Tongue (tissue), 3 donors: ENCODE measurements at places on chromosomes 1 and 21.

DNA sequence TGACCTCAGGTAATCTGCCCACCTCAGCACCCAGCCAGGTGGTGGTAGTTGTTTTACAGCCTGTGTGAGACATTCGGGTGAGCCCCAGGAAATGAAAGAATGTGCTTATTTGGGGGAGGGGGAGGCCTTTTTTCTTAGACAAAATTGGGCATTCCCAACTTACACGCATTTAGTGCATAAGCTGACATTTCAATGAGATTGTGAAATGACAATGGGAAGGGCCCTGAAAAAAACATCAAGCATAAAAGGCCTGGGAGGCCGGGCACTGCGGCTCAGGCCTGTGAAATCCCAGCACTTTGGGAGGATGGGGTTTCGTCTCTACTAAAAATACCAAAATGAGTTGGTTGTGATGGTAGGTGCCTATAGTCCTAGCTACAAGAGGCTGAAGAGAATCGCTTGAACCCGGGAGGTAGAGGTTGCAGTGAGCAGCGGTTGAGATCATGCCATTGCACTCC is 5.0 kb downstream of the GAS5 start:
- no peak for DNase-seq

GRCh38 chr1:162997499-162998285 is 71.5 kb upstream of the RGS4 start:
- DNase-seq = no peak

GRCh38 chr1:91744953-91745639 is 140.9 kb downstream of the TGFBR3 start:
- peak; percentile 93 for DNase-seq

GRCh38 chr1:110619412-110620249 is 13.5 kb upstream of the KCNA2 start:
- DNase-seq = peak; percentile 85

GRCh38 chr1:227451057-227451456 is 112.3 kb upstream of the ZNF678 start:
- DNase-seq = no peak

GRCh38 chr1:119290297-119290696 is 78.3 kb upstream of the HAO2 start:
- no peak for DNase-seq

DNA sequence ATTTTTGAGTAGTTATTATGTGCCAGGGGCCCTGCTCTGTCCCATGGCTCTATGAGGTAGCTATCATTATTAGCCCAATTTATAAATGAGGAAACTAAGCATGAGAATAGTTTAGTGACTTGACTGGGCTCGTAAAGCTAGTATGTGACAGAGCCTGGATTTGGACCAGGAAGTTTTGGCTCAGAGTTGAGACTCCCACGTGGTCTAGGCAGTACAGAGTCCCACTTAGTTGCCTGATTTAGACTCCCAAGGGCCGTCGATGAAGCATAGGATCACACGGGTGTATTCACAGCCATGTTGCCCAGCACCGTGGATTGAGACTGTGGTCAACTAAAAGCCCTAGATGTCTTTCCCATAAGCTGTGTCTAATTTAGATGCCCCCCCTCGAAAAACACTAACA is 81.7 kb downstream of the DDX20 start:
- DNase-seq = no peak

- DNase-seq = peak; percentile 6
These were observed 19.7 kb upstream of the GPR52 start for GRCh38 chr1:174428033-174428432.

DNA sequence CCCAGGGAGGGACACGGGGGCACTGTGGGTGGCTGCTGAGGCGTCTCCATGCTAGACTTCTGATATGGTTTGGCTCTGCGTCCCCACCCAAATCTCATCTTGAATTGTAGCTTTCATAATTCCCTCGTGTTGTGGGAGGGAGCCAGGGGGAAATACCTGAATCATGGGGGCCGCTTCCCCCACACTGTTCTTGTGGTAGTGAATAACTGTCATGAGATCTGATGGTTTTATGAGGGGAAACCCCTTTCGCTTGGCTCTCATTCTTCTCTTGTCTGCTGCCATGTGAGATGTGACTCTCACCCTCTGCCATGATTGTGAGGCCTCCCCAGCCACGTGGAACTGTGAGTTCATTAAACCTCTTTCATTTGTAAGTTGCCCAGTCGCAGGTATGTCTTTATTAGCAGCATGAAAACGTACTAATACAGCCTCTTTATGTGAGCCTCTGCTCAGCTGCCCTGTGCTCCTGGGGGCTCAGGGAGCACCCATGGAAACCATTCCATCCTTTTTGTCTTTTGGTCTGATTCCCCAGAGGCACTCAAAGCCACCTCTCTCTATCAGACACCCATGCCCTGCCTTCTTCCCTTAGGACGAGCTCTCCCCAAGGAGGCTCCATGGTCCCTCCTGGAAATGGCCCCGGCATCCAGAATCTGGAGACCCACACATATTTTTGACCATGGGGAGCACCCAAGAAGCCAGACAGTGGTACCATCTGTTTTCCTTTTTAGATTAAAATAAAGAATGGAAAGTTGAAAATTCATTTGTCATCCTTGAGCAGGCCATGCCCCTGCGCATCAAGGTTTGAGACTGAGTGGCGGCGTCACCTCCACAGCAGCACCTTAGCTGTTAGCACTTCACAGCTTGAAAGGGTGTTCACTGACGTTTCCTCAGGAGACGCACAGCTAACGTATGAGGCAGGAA is 65.9 kb upstream of the FAM20B start:
- DNase-seq = no peak

DNA sequence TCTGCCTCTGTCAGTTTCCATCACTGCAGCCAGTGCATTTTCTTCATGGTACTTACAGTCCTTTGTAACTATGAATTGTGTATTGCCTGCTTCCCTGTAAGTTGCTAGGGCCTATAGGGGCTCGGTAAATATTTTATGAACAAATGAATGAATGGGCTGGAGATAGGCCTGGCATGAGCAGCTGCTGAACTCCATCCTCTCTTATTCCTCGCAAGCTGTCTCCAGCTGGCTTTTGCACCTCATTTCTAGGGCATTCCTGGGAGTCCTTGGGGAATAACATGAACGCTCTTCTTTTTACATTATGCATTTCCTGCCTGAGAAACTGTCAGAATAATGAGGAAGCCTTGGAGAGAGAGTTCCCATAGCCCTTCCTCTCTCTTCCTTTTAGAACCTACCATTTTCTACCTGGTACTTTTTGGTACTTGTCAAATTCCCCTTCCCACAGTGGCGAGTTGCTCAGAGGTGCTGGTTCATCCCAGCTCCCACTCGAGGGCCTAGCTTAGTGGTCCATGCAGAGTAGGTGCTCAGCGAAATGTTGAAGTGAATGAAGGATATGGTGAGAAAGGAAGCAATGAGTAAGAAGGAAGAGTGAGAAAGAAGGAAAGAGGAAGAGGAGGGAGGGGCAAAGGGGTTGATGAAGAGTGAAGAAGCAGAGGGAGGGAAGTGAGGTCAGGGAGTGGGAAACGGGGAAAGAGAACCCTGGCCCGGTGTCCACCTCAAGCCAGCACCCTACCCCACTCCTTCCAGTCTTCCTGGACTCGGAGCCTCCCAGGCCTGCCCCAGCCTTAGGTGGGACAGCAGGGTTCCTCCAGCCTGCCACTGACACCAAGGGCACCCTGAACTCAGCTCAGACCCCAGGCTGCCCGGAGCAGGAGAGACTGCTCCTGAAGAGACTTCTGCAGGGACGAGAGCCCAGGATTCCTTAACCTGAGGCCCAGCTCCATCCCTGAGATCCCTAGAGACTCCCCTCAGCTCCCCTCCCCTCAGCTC is 29.6 kb downstream of the KCNC4 start:
- peak; percentile 83 for DNase-seq

DNA sequence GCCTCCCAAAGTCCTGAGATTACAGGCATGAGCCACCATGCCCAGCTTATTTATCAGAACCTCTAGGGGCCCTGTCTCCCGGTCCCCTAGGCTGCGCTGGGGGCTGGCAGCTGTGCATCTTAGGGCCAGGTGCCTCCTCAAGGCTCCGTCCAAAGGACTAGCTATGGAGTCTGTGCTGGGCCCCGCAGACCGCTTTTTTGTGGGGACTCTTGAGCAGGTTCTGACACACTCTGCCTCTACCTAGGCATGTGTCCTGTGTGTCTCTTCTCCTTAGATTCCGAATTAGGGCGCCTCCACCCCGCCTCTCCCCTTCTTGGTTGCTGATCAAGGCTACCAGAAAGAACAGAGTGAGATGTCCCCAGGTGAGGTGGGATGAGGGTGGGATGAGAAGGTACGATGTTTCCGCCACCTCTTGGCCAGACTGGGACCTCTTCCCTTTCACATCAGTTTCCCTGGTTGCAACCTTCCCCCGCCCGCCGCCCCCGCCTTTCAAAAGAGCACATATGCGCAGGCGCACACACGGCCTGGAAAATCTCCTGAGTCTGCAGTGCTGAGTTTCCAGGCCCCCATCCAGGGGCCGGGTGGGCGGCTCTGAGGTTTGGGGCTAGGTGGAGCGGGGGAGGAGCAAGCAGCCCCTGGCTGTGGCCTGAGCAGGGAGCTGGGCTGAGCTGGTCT is 5.0 kb upstream of the PTPN7 start:
- DNase-seq = peak; percentile 87

DNA sequence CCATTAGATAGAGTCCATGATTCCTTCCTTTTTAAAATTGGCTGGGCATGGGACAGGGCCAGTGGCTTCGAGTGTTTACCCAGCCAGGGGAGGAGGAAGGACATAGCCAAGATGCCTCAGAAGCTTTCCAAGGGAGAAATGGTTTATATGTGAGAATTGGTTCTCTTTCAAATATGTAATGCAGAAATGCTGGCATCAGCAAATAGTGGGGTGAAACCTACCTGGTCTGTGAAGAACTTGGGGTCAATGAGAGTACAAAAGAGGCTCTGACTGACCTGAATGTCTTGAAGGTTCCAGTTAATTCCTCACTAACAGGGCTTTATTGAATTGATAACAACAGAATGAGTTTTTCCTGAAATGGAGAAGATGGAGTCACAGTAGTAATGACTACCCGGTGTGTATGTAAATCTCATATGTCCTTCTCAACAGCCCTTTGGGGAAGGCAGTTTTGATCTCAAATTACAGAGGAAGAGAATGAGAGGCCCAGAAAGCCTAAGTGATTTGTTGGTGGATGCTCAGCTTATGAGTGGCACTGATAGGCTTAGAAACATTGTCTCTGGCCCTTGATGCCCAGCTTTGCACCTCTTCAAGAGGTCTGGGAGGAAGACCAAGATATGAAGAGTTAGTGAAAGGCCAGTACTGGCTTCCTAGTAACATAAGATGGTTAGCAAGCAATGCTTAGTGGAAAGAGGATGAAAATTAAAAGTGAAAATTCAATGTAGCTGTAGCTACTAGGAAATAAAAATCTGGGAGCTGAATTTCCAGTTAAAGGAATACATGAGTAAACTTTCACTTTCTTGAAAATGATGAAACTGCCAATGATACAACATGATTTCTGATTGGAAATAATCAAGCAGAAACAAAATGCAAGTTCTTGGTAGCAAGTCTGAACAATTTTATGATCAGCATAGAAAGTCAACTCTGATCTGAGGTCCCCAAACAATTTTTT is 2.7 kb downstream of the ATF3 start:
- no peak for DNase-seq

DNA sequence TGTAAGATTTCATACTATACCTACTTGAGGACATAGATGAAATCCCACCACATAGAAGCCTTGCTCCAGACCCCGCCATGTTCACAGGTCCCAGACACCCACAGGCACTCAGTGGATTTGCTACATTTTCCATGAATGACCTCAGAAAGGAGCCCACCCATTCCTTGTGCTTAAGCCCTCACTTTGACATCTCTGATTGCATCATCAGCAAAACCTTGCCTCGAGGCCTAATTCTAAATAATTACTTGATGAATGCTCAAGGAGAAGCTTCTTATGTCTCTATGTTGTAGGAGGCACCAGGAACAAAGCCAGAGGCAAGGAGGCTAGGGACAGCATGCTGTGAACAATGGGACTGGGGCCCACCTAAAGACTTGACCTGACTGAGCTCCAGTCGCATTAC is 12.1 kb downstream of the OVGP1 start:
- no peak for DNase-seq

DNA sequence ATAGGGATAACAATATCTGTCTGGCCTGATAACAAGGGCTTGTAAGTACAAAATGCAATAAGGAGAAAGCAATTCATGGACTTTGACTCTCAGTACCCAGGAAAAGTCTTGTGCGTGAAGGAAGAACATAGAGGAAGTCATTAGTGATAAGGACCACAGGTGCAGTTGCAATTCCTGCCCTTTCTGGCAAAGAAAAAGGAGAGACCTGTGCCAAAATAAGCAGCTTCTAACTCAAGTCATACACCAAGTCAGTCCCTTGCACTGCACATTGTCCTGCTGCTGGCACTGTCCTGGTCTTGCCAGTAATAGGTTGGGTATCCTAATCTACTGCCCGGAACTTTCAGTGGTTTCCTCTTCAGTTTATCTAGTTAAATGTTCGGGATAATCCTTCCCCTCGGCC is 14.8 kb upstream of the SOD1 start:
- DNase-seq = no peak

DNA sequence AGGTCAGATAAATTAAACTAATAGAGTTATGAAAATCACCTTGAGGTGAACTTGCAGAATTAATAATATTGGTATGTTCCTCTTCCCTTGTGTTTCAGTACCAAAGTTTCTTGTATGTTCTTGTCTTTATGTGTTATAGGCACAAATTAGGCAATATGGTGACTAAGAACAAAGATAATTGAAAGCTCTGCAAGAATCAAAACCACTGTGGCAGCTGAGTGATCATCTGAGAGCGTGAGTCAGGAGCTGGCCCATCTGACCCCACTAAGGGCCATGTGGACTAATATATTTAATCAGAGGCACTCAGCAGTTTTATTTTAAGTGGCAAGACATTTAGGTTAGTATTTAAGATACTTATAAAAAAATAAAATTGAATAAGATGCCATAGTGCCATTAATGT is 12.8 kb upstream of the CASQ2 start:
- no peak for DNase-seq

- DNase-seq = no peak
These were observed 26.9 kb downstream of the UCK2 start for GRCh38 chr1:165854101-165854845.

- peak; percentile 12 for DNase-seq
These were observed 43.9 kb upstream of the CRB1 start for GRCh38 chr1:197224160-197224559.
